ENCODE measurements at places on chromosomes 5 and 9.

GRCh38 chr9:131554087-131554842 is 8.9 kb downstream of the PRRT1B start:
- DNase-seq: no peak

DNA sequence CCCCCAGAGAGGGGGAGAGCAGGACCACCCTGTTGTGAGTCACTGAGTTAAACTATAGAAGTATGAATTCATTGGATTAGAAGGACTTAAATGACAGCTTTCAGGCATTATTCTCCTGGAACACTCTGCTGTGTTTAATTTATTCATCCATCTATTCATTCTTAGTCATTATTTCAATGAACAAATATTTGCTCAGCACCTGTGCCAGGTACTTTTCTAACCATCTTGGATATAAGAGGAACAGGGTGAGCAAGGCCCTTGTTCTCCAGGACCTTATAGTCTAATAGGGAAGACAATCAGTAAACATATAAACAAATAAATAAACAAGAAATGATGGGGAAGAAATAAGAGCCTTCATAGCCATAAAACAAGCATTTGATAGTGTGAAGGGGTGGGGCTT is 483.9 kb upstream of the BRINP1 start:
- no peak for DNase-seq

- DNase-seq: no peak
Measured at GRCh38 chr5:3007577-3007976, 256.1 kb upstream of the IRX2 start.

DNA sequence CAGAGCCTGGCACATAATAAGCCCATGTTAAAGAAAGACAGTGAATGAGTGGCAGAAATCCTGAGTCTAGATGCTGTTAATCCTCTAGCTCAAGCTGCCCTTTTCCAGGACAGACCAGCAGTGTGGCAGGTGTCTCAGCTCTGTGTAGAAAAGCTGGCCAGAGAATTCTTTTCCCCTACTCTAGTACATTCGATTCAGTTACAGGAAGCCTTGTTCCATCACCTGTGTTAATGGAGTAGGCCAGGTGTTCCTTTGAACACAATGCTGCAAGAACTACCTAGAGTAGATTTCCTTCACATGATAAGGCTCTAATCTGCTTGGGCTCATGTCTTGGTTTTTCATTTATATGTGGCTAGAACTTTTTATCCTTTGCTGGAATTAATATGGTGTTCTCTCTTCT is 52.5 kb downstream of the NUP214 start:
- no peak for DNase-seq

- no peak for DNase-seq
Measured at GRCh38 chr5:15993919-15994318, 185.7 kb downstream of the MARCHF11 start.

DNA sequence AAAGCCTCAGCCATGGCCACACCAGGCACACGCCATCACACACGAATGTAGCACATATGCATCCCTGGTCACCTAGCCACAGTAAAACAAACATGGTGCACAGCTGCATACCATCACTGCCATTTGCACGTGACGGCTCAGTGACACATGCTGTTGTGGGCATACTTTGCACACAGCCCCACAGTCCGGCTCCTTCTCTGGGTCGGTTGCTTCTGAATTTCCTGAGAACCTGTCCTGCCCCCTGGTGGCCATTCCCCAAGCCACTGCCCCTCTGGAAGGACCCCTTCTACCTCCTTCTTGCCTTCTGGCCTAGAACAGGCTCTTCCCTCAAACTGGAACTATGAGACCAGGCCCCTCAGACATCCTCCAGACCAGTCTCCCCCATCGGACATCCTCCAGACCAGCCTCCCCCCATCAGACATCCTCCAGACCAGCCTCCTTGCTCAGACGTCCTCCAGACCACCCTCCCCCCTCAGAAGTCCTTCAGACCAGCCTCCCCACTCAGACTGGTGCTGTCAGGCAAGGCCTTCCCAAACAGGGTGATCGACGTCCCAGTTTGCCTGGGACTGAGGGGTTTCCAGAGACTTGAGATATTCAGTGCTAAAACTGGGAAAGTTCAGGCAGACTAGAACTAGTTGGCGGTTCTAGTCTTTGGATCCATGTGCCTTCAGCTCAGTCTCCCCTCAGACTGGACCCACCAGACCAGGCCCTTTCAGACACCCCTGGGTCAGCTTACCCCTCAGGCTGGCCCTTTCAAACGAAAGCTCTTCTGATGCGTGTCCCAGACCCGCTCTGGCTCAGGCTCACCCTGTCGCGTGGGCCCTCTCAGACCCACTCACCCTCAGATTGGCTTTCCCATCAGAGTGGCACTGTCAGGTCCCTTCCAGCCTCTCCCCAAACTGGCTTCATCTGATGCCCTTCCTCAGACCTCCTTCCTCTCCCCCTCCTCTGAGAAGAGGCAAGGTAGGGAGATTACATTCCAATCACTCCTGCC is 24.3 kb upstream of the ENHO start:
- no peak for DNase-seq

DNA sequence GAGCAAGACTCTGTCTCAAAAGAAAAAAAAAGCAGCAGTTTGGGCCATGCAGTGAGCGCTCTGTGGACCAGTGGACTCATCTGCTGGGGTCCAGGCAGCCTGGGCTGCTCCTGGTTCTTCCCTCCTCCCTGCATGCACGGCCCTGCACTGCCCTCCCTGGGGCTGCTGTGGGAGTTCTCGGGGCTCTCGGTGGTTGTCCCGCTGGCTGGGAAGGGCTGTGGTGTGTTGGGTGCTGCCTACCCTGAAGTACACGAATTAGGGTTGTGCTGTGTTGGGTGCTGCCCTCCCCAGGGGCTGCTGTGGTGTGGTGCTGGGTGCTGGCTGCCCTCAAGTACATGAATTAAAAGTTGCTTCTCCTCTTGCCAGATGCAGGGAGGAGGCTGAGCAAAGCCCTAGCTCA is 18.3 kb upstream of the CLPTM1L start:
- DNase-seq: no peak

DNA sequence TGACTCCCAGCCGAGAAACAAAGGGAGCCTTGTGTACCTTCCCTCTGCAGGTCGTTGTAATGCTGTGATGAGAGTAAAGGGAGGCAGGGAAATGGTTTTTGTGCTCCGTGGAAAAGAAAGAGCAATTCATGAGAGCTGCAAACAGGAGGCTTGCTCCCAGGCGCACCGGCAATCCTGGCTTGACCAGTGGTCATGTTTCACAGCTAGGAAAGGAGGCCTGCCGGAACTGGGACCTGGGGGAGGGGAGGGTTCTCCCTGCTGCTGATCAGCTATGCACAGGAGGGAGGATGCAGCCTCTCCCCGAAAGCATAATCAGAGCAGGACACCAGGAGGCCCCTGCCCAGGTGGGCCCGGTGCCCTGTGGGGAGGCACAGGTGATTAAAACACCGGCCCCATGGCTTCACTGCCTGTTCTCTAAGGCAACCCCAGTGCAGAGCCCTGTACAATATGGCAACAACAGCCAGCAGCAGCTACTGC is 131.3 kb downstream of the ZDHHC21 start:
- DNase-seq: no peak

DNA sequence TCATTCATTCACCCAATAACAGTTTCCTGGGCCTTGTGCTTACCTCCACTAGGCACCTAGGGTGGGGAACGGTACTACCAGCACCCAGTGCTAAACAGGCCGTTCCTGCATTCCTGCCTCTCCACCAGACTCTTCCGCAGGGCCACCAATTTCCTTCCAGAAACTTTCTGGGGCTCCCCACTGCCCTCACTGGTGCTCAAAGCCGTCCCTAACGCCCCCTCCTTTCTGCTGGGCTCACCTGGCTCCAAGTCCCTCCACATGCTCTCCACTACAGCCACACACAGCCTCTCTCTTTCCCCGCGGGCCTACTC is 1.4 kb downstream of the PHF19 start:
- DNase-seq: no peak

- no peak for DNase-seq
Measured at GRCh38 chr9:88197781-88198340, 59.6 kb upstream of the SPATA31C2 start.

GRCh38 chr9:106920701-106921283 is 57.8 kb downstream of the ZNF462 start:
- no peak for DNase-seq

DNA sequence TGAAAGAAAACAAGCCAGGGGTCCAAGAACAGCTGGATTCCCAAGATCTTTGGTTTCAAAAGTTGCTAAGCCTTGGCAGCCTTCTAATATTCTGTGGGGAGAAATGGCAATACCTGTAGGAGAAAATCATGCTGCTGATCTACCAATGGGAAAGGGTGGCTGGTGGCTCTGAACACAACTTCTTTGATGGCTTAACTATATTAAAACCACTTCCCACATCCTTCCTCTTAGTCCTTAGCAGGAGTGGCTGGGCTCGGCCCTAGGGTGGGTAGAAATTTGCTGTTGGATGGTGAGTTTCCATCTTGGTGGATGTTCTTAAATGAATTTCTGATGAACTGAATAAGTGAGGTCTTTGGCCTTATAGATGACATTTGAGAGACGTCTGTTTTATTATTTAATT is 19.5 kb upstream of the FBXL7 start:
- no peak for DNase-seq

- DNase-seq: no peak
Measured at GRCh38 chr9:121210536-121210935, 8.9 kb upstream of the RAB14 start.

DNA sequence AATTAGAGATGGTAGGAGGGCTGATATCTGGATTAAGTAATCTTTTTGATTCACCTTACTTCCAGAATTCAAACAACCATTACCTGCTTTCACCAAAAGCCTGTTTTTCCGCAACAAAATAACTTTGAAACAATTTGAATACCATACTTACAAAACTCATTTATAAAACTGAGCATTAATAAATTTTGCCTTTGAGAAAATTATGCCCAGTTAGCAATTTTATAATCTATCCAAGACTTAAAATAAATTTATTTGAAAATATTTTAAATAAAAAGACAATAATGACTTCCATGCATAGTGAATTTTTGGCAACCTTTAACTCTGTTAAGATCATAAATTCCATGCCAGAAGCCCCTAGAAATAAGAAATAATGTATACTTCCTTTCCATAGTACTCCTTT is 71.3 kb upstream of the FTMT start:
- no peak for DNase-seq

DNA sequence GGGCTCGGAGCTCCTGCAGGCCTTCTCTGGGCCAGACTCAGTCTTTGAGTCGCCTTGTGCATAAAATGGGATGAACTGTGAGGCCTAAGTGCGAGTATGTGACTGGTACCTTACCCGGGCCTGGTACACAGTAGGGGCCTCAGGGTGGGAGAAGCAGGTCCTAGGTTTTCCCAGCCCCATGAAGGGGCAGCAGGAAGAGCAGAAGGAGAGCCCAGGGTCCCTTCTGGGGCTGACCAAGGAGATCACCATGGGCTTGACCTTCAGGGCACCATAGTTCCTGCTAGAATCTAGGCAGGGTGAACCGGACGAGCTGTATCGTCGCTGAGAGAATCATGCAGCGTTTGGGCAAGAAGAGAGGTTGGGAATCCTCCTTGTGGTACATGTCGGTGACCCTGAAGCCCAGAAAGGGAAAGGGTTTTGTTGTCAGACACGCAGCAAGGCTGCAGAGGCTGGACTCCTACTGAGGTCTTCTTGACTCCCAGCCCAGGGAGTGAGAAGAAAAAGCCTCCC is 373 bp upstream of the PHYKPL start:
- DNase-seq: no peak

- DNase-seq: no peak
Measured at GRCh38 chr9:72534931-72535330, 13.5 kb downstream of the TMC1 start.

DNA sequence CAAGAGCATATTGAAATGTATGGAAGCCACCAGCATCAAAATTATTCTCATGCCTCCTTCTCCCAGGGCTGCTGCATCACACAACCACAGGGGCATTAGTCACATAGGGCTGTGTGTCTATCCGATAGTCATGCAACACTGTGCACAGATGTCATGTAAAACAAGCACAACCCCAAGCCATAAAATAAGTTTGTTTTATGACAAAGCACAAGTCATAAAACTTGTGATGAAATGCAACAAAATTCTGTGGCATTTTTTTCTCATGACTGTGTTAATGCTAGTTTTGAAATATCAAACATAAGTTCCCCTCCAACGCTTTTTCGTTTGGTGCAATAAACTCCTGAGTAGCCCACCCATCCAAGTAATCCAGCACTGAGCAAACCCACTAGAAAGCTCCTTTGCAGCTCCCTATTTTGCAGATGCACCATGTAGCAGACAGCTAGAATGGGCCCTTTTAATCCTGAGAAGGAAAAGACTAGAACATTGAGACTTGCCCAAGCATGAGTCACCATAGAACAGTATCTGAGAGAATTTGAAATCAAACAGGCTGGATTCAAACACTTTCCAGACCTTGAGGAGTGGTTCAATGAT is 93.3 kb upstream of the ZNF366 start:
- DNase-seq: no peak

DNA sequence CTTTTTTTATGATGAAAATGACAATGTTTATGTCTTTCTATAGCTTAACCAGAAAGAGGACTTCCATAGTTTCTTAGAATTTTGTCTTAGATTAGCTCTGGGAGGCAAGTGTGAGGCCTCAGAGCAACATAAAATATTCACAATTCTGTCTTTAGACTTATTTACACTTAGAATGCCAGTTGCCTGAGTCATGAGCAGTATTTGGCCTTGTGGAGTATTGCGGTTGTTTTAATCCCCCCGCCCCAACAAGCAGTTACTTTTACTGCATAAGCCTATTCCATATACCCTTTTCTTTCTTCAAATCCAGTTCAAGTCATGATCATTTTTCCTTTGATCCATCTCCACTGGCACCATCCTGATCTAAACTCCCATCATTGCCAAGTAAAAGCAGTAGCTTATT is 198.0 kb upstream of the EGFLAM start:
- DNase-seq: no peak

DNA sequence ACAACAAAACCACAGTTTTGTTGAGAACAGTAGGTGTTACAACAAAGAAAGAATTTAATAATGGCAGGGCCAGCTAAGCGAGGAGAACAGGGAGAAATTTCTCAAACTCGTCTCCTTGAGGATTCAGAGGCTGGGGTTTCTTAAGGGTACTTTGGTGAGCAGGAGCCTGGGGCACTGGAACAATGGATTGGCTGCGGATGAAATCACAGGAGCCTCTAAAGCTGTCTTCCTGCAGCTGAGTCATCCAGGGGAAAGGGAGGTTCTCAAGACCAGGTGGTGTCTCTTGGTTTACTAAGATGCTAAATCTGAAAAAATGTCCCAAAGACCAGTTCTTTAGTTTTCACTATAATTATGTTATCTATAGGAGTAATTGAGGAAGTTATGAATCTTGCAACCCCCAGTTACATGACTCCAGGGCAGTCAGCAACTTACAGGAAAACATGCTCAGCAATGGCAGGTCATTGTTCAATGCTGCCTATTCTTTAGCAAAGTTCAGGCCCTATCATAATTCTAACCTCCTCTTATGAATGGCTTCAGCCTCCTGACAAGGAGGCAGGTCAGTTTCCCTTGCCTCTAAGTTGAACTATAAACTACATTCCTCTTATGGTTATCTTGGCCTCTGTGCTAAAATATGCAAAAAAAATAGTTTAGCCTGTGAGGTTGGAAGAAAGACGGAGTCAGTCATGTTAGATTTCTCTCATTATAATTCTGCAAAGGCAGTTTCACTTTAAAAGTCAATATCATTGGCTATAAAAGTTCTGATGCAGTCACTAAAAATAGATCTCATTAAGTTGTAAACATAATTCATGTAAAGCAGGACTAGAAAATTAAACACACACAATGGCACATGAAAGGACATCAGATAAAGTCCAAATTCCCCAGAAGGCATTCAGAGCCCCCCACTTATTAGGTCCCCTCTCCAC is 63.3 kb upstream of the CKS2 start:
- no peak for DNase-seq

Measured in stimulated activated CD8-positive, alpha-beta memory T cell treated with anti-CD3 and anti-CD28 coated beads, Interleukin-15, amount 100 ng/mL, for 4 hours (primary cell).